ENCODE measurements at places on chromosomes 12 and 14. TPM values are rescaled to one million over a fixed set of nuclear protein-coding genes. Genes with fewer than 3 reads are reported as not detected.

DNA sequence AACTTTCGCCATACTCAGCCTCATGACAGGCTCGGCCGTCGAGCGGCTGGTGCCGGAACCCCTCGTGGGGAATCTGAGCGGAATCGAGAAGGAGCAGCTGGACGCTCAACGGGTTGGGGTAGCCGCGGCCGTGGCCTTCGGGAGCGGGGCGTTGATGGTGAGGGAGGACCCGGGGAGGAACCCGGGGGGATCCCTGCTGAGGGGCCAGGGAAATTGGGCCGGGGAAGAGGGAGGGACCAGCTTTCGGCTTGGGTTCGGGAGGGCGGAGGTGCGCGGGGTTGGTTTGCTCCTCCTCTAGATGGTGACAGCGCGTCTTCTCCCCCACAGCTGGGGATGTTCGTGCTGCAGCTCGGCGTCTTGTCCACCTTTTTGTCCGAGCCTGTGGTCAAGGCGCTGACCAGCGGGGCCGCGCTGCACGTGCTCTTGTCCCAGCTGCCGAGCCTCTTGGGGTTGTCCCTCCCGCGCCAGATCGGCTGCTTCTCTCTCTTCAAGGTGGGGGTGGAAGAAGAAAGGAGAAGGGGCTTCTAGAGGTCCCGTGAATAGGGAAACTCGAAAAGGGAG lies 9.8 kb downstream of the ARHGEF25 start:
- no peak for DNase-seq

Gene MEG3
- not detected for total RNA-seq

Gene TCL1B
- total RNA-seq: not detected

DNA sequence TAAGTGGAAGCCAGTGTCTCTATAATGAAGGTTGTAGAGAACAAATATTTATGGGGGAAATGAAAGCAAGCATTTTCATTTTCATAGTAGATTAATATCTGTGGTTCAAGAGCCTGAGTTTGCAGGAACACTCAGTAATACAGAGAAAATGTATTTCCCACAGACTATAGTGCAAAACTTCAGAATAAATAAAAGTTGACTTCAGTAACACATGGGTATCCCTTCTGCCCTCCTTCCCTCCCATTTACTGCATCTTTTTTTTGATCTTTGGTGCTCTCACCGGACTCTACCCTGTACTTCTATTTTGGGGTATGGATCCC lies 75.3 kb upstream of the AMN1 start:
- DNase-seq: no peak

DNA sequence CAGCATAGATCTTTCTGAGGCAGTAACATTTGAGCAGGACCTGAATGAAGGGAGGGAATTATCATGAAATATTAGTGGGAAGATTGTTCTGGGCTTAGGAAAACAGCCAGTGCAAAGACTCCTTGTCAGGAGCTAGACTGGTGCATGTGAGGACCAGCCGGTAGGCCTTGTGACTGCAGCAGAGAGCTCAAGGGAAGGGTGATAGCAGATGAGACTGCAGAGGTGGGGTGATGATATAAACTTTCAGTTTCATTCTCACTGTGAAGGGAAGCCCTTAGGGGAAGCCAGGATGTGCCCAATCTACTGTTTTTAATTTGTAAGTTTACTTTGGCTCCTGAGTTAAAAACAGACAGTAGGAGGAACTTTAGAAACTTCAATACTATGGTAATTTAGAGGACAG lies 12.4 kb downstream of the IL22 start:
- DNase-seq: no peak

DNA sequence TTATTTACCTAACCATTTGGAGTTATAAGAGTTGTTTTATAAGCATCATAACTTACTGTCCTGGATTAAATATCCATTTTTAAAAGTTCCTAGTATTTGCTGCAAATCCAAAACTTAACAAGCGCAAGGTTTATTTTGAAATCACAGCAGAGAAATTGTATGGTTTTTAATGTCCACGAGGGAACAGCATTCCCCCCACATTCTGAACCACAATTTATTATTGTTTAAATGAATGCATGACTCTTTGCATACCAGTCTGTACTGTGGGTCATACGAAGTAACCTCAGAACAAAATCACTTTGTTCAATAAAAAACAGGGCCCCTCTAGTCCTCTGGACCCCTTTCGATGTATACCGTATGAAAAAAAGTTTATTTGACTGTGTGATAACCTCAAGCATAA lies 75.9 kb downstream of the DACT1 start:
- DNase-seq: no peak

Gene ENTPD5
- 7.2 TPM for total RNA-seq

GRCh38 chr14:104678901-104679705 lies 10.3 kb upstream of the INF2 start:
- DNase-seq: no peak

Gene PTPN6
- 0.05 TPM for total RNA-seq

GRCh38 chr14:90331497-90332270 lies at the start of gene NRDE2:
NRDE2 (minus strand) TSS chr14:90331941; CDS start chr14:90331904, 37 bp downstream.
- DNase-seq: peak; percentile 92

Gene CPNE6
- not detected for total RNA-seq

Data from HT1080 (cell line).